Activated naive CD4-positive, alpha-beta T cell treated with anti-CD3 and anti-CD28 coated beads, Interleukin-2, amount 50 U/mL, for 72 hours (primary cell): ENCODE measurements at places on chromosomes 4 and X. TPM values are rescaled to one million over a fixed set of nuclear protein-coding genes. Genes with fewer than 3 reads are reported as not detected.

DNA sequence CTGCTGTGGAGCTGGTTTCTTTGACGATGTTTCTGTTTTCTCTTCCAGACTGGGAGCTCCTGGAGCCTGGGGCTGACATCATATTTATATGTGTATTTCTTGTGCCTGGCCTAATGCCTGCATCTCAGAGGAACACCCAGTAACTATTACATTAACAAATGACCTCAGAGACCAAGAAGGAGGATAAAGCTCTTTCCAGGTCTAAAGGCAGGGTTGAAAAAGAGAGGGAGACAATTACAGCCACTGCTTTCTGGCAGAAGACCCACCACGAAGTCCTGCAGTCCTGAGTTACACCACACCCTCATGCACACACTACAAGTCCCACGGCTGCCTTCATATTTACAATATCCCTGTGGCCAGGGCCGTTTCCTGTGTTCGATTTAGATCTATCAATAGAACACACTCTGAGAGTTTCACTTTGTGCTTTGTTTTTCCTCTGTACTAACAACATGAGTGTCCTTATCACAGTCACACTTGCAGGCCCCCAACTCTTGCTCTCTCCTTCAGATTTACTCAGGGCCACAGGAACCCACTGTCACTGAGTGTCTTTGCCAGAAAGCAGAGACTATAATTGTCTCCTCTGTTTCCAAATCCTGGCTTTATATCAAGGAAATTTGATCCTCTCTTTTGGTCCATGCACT, 535.5 kb downstream of the MID1IP1 start:
- DNase-seq, result no peak

- no peak for DNase-seq
Observed at GRCh38 chr4:140223056-140223810, 69.2 kb upstream of the MAML3 start.

- no peak for DNase-seq
Observed at GRCh38 chrX:42237956-42238355, 314.6 kb upstream of the CASK start.

DNA sequence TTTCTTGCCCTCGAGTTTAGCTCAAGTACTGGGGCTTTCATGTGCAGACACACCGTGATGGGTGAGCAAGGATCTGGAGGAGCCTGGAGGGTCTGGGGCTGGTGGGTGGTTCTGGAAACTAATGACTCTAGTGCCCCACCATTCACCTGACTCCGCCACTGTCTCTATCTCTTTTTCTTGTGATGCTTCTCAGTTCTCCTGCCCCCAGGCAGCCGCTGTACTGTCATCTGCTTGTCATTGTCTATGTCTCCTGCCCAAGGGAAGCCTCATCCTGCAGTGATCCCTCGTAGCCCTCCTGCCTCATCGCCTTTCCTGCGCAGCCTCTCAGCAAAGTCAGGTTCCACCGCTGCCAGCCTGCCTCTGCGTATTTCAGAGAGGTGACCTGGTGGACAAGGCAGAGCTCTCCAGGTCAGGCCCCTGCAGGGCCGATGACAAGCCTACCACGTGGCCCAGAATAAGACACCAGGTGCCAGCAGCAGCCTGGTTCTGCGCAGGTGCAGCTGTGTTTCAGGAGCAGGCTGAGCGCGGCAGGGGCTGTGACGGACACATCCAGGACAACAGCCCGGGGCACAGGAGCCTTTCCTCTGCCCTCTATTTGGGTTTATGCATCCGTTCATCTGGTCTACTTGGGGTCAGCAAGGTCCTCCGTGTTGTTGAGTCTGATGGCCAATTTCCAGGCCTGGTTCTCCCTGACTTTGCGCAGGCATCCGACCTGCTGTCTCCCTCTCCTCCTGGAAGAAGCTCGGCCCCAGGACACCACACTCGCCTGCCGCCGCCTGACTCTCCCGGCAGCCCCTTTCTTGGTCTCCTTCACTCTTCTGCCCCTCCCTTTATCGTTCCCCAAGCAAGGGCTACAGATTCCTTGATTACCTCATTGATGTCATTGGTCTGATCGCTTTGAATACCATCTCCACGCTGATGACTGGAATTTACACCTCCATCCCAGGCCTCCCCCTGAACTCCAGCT, 30.9 kb upstream of the CDKN2AIP start:
- no peak for DNase-seq

GRCh38 chrX:20519826-20520225, 253.1 kb upstream of the RPS6KA3 start:
- no peak for DNase-seq

DNA sequence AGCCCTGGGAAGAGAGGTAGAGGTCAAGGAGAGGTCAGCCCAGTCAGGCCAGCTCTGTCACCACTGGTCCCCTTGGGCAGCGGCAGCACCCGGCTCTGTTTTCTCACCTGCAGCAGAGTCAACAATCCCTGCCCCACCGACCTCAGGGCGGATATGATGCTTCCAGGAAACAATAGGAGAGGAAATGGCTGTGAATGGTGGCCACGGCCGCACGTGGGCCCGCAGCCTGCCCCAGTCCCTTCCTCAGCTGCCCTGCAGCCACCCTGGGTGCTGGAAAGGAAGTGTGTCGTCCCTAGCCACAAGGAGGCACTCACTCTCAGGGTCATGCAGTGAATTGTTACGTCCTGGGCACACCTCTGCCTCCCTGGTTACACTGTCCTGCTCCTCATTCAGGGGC, 92.5 kb upstream of the ENPP6 start:
- DNase-seq, result no peak

GRCh38 chr4:105966051-105966450, 70.8 kb downstream of the NPNT start:
- DNase-seq, result no peak

DNA sequence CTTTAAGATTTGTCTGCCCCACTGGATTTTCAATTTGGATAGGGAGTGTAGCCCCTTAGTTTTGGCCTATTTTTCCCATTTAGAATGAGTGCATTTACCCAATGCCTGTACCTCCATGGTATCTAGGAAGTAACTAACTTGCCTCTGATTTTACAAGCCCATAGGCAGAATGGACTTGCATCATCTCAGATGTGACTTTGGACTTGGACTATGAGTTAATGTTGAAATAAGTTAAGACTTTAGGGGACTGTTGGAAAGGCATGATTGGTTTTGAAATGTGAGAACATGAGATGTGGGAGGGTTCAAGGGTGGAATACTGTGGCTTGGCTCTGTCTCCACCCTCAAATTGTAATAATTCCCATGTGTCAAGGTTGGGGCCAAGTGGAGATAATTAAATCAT, 2480.2 kb downstream of the PCDH7 start:
- DNase-seq, result no peak

GRCh38 chr4:70741867-70742658, 20.3 kb downstream of the RUFY3 start:
- no peak for DNase-seq

DNA sequence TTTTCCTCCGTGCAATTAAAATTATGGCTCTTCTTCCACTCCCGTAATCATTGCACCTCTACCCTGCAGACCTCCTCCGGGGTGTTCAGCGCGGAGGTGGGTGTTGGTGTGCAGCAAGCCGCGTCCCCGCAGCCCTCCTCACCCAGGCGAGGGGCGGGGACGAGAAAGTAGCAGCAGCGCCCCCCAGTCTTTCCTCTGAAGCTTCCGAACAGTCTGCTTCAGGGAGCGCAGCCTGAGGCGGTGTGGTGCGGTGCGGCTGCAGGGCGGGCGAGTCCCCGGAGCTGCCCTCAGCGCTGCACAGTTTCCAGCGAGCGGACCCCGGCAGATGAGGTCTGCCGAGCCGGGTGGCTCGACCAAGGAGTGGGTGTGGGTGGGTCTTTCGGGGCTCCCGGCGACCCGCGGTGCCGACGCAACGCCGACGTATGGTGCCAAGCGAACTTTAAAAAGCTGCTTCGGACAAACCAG, at the start of gene FRAS1:
FRAS1 (plus strand) TSS at position 189 of the 465 bp plus-strand sequence. CDS start 687 bp downstream, outside the sequence.
- no peak for DNase-seq

- DNase-seq, result no peak
Observed at GRCh38 chrX:114344756-114345349, 239.0 kb upstream of the HTR2C start.

DNA sequence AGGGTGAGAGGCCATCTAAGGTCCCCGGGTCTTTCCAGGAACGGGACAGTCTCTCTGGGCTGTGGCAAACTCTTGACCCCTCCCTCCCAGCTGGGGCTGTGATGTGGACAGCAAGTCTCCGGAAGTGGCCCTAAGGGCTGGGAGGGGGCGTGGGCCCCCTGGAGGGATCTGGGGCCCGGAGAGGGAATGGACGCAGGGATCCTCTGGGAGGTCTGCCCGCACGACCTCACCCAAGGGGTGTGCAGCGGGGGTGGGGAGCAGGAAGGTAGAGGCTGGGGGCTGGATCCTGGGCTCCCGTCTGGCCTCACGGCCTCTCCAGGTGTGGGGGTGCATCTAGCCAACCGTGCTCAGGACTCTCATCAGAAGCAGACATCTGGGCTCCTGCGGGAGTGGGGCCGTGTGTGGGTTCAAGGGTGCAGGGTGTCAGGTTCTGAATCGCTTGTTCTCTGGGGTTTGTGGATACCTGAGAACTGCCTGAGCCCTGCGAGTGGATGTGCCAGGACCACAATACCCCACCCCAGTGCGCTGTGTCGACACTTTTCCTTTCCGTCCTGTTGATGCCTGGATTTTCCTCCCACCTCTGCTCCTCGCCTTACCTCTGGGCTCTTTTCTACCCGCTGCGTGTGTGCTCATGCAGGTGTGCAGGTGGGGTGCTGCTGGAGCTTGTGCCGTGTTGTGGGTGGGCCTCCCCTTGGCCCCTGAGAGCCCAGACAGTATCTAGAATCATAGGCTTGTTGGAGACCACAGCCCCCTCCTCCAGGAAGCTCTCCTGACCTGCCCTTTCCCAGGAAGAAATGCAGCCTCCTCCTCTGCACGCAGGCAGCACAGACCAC, 915 bp downstream of the CPZ start:
- no peak for DNase-seq

DNA sequence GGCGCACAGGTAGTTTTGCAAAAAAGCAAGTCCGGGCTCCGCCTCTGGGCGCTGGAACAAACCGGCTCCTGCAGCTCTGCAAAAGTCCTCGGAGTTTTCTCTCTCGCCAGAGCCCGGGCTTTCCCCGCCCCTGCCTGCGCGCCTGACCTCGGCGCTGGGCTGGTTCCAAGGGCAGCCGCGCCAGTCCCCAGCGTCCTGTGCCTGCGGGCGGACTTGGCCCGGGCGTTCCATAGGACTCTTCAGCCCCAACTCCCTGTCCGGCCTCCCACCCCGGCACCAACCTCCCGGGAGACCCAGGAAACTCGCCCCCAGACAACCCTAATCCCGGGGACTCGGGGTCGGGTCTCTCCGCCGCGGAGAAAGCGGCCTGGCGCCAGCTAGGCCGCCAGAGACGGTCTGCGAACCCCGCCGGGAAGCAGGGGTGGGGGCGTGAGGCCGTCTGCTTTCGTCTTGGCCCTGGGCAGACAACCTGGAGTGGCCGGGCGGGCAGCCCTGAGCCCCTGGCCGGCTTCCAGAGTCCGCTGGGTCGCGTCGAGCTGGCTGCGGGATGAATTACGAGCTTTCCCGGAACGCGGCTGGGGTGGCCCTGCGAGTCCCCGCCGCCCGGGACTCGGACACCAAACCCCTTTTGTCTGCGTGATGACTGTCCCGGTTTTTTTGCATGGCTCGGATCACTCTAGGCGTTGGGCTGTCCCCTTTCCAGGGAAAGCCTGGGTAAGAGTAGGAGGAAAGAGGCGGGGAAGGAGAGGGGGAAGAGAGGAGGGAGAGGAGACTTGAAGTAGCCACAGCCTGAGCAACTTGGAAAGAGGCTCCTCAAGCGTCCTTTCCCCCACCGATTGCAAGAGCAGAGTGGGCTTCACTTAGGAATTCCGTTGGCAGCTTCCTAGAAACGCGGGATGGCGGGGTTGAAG, 916 bp downstream of the MXRA5 start:
- DNase-seq, result no peak

GRCh38 chr4:179164267-179164999, 1722.2 kb upstream of the AGA start:
- no peak for DNase-seq

GRCh38 chr4:54118850-54119589, 19.1 kb downstream of the GSX2 start:
- DNase-seq, result no peak

MPP1 gene
- 30.2 TPM for total RNA-seq

VEGFC gene
- not detected for total RNA-seq

FATE1 gene
- total RNA-seq, result not detected

GYPE gene
- 0.29 TPM for total RNA-seq

NPFFR2 gene
- total RNA-seq, result not detected

ATXN3L gene
- total RNA-seq, result not detected

MAGEA6 gene
- total RNA-seq, result not detected

APOO gene
- 20.6 TPM for total RNA-seq

CCKAR gene
- total RNA-seq, result not detected

ADRA2C gene
- 0.35 TPM for total RNA-seq
